Iris pigment epithelial cell (primary cell): ENCODE measurements at places on chromosomes 16 and 17.
A peak's percentile ranks its signal among the peaks of the same experiment; 100 is the strongest.

GRCh38 chr17:48055531-48056245, 7.5 kb downstream of the NFE2L1 start:
- peak; percentile 53 for DNase-seq

DNA sequence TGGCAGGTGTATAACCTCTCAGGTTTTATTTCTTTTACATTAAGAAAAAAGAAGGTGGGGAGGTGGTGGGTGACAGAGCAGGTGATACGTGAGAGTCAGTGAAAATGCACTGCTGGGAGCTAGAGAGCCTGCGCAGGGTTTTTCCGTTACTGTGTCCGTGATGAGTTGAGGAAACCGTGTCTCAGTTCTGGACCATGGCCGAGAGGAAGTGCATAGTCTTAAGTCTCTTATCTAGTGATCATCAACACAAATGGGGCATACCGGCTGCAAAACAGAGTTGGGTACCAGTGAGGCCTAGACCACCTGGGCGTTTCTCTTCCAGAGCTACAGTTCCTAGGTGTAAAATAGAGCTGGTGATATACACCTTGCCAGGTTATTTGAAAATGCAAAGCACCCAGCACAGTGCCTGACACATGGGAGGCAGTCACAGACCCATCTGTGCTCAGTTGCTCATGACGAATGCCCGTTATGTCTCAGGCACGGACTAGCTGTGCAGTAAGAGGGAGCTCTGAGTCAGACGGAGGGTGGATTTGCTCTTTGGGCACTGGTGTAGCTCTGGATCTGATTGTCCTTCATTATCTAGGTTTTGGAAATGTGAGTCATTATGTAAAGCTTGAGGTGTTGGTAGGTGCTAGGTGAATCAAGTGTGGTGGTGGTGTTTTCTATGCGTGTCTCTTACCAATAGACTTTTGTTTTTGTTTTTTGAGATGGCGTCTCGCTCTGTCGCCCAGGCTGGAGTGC, 60.9 kb downstream of the RPTOR start:
- peak; percentile 8 for DNase-seq

GRCh38 chr16:84967828-84968227, 43.5 kb downstream of the ZDHHC7 start:
- no peak for DNase-seq

DNA sequence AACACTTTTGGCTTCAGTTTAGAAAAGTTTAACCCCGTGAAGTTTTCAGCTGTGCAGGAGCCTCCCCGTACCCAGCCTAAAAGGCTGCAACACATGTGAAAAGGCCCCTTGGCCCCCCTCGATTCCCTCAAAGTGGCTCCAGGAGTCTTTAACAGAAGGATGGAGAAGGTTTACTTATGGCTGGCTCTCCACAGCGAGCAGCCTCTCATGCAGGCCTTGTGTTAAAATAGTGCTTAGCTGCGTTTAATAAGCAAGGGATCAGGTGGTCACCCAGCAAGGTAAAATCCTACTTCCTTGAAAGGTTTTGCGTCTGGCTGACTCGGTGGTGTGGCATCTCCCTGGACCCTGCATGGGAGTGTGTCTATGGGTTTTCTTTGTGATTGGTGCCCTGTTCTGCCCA, 8.4 kb upstream of the CYLD start:
- no peak for DNase-seq

DNA sequence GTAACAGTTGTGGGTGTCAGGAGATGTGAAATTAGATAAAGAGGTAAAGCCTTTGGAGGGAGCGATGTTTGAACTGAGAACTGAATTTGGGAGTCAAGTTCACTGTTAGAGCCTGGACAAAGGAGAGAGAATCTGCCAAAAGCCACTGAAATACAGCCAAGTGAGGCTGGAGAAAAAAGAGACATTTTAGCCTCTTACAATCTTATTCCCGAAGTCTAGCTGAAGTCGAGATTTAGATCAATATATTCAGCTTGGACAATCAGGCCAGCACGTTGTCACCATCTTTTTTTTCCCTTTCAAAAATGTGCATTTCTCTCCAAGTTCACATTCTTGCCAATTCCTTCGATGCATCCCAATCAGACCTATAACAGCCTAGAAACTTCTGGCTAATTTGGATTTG, 312.2 kb downstream of the RBFOX1 start:
- DNase-seq = no peak

GRCh38 chr16:84054271-84054670, 11.7 kb upstream of the SLC38A8 start:
- no peak for DNase-seq

GRCh38 chr17:76868176-76868668, at the start of gene MGAT5B:
TSS of gene MGAT5B (plus strand) at chr17:76868404. CDS start at chr17:76869030, 626 bp downstream.
- peak; percentile 81 for DNase-seq

GRCh38 chr17:31457391-31458234, 66.1 kb downstream of the RAB11FIP4 start:
- no peak for DNase-seq

DNA sequence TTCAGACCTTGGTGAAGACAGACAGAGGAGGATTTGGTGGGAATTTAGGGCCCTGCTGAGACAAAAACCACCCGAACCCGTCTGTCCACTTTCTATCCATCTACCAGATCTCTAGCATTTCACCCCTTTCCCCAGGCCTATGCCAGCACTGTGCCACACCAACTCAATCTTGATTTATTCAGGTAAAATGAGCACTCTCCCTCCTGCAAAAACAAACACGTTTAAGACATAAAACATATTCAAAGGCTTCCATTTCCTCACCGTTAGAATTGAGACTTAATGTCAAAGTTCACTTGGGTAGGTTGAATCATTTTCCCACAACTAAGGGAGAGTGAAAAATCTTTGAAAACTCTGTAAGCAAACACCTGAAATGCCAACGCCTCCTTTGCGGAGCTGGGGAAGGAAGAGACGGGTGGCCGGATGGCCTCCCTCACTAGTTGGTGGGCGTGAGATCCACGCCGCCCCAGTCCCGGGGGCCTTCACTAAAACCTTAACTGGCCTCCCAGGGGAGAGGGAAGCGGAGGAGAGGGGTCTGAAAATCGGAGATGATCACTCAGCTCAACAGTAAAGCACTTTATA, 862 bp downstream of the DCAKD start:
- DNase-seq = peak; percentile 37
